Activated naive CD8-positive, alpha-beta T cell treated with anti-CD3 and anti-CD28 coated beads for 36 hours (primary cell): ENCODE measurements at places on chromosomes 13 and 19.

- no peak for DNase-seq
These were observed 634.3 kb upstream of the PCDH20 start for GRCh38 chr13:62049992-62050391.

DNA sequence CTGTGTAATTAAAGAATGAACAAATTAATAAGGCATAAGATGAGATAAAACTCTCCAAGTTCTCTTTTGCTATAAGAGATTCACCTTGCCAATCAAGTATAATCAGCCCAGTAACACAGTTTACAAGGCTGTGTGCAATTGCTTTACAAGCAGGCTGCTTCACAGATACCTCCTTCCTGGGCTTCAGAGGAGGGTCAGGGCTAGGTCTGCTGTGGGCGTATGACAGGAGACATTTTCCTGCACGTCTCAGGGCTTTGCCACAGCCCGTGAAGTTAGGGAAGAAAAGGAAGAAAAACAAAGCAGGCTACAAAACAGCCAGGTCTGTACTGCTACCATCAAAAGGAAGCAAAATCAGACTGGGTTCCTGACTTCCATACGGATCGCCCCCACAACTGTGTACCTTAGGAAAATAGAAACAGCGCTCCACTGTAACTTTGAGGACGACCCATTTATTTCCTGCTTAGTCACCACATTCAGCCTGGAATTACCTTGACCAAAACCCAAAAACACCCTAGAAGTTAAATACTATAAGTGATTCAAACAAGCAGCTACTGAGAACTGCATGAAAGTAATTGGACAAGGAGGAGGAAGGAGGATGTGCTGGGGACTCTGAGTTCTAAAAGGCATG lies 12.4 kb downstream of the EFNB2 start:
- DNase-seq: no peak

GRCh38 chr19:41241859-41242258 lies 22.3 kb upstream of the HNRNPUL1 start:
- no peak for DNase-seq

- no peak for DNase-seq
These were observed 186.3 kb downstream of the TDRD3 start for GRCh38 chr13:60583196-60583888.

DNA sequence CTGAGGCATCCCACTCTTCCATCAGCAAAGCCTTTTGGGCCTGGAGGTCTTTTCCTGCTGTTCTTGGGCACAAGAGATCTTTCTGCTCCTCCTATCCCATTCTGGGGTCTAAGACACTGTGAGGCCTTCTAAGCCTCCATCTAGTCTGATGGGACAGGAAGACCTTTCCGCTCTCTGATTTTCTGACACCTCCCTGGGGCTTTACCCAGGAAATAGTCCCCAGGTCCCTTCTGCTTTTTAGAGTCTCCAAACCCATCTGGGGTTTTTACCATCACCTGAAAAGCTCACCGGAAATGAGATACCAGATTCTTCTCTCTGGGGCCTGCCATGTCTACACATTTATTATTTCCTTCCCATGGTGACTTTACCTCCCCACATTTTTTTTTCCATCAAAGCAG lies 21.1 kb downstream of the CLEC17A start:
- no peak for DNase-seq

DNA sequence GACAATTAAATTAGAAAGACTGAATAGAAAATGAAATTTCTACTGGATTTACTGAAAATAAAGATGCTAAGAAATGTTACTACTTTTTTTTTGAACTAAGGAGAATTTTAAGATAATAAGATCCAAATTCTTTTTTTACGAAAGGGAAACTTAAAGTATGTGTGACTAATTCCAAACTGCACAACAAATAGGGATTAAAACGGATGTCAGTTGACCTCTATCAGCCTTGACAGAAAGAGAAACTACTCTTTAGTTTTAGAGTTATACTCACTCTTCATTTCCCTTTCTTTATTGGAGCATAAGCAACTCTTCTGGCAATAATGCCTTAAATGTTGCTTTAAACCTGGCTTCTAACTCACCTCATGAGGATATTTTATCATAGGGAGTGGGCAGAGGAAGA lies 273.8 kb downstream of the SLITRK6 start:
- no peak for DNase-seq

- DNase-seq: no peak
These were observed 18.9 kb upstream of the ONECUT3 start for GRCh38 chr19:1734321-1734966.

GRCh38 chr19:9735986-9736385 lies 32.6 kb downstream of the ZNF846 start:
- no peak for DNase-seq

GRCh38 chr19:41604831-41605230 lies 22.0 kb downstream of the CEACAM4 start:
- no peak for DNase-seq

GRCh38 chr13:59677966-59678814 lies 485.5 kb downstream of the DIAPH3 start:
- DNase-seq: no peak

DNA sequence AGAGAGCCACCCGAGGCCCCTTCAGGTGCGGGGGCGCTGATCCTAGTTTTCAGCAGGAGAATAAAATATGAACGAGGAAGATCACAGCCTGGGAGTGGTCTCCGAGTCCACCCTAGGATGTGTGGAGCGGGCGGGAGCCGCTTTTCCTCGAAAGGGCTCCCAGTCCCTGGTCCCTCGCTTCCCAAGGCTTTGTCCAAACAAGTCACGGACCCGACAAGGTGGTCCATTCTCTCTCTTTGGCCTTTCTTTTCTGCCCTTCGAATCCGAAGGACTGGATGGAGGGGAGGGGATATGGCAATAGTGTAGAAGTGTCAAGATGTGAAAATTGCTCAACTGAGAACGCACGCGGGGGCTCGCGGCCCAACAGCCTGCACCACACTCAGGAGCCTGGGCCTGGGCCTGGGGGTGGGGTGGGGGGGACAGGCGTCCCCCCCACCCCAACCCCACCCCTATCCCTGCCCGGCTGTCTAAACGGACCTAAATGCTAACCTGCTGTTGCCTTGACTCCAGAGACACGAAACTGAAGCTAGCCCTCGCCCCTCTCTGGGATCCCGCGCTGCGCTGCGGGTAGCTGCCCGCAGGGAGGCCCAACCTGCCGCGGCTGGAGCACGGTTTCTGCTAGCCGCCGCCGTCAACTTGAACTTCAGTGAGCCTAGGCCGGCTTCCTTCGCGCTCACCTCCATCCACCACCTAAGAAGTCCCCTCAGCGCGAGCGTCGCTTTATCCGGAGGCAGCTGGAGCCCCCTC lies 7.1 kb downstream of the ZIC2 start:
- DNase-seq: no peak

DNA sequence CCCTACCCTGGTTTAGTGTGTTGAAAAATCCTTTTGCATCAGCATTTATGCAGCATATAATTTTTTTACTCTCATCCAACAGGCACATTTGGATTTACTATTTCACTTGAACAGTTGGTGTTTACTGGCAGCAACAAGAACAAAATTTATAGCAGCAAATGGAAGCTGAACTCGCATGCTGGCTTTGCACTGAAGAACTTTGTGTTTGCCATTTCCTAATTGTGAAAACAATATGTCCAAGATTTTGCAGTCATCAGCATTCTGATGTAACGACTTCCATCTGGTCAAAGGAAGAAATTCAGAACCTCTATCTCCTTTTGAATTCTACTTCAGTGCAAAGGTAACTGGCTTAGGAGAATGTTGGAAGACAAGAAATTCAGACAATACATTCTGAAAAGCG lies 131.0 kb downstream of the DLEU7 start:
- no peak for DNase-seq

DNA sequence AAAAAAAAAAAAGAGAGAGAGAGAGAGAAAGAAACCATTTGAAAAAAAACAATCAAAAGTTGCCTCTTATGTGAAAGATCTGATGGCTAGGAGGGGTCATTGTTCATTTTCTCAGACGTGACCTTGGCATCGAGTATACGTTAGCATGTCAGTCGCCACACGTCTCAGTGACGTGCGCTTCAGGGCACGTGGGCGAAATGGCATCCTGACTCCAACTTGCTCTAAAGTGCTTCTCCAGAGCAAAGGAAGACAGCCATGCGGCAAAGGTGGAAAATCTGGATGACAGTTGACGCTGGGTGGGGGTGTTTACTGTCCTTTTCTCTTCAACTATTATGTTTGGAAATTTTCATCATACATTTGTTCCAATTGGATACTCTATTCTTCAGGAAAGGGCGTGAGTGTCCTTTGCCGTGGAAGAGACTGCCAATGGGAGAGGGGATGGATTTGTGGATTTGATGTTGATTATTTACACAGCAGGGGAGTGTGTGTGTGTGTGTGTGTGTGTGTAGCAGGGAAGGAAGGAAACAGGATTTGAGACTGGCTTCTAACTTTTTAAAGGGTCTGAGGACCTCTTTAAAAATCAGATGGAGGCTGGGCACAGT lies 25.0 kb downstream of the KLF2 start:
- DNase-seq: no peak

DNA sequence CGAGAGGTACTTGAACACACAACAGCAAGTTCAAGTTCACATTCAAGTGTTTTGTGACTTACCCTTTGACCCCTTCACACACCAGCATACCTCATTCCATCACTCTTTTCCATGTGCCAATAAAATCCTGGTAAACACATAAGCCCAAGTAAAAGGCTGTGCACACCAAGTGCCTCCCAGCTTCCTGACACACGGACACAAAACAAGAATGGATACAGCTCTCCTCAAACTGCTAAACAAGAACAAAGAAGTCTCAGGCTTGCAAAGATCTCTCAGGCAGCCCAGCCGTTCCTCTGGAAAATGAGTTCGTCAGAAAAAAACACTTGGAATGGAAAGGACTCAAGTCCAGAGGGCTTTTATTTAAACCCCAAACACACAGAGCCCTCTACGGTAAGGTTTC lies 83.7 kb downstream of the NUFIP1 start:
- DNase-seq: no peak

- no peak for DNase-seq
These were observed 31.2 kb upstream of the KL start for GRCh38 chr13:32984857-32985626.

DNA sequence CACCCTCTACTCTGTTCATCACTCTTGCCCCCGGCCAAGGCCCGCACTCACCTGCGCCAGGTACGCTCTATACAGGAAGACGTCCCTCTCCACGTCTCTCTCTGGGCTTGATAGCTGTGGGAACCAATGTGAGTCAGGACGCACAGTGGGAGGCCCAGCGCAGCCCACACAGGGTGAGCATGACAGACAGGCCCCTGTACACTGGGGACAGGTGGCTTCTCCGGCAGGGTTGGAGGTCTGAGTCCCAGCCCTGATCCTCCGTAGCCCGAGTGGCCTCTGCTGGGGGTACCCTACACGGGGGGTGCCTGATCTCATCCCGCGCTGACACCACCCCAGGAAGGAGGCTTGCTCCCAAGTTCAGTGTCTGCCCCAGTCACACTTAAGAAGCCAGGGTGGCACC lies 6.3 kb downstream of the COPE start:
- DNase-seq: no peak

DNA sequence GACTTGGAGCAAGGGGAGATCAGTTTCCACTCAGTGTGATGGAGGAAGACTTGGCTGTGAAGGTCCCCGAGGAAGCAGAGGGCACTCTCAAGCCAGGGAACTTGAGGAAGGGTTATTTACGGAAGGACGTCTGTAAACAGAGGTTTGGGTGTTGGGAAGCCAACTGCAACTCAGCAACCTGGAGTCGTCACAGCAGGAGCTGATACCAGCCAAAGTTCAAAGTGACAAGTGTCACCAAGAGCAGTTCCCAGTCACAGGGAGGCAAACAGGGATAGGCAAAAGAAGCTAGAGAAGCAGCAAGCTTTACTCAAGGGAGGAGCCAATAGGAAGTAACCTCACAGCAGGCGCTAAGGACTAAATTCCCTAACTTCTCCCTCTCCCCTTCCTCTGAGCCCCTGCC lies 205.5 kb downstream of the EFNB2 start:
- no peak for DNase-seq

DNA sequence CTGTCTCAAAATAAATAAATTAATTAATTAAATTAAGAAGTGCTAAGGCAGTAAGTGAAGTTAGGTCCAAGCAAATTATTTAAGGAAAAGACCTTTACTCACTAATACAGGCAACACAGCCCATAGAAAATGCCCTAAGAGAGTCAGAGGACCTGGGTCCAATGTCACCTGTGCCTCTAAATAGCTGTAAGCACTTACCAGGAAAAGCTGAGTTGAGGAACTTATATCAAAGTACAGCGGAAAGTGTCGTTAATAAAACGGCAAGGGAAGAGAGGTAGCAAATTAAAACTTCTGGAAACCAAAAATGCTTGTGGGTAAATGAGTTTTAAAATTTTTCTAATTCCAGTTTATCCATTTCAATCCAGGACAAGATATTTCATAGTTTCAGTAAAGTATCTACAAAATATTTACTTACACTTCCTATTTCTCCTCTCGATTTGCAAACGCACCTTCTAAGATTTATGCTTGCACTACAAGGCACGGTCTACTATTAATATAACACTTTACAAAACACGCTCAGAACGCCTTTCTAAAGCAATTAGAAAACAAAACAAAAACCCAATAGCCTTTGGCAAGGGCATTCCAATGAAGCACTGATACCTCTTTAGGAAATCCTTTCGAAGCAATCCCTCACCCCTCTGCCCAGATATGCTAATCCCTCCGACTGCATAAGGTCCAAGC lies 963 bp downstream of the VPS36 start:
- DNase-seq: no peak

- no peak for DNase-seq
These were observed 4.1 kb upstream of the ICAM3 start for GRCh38 chr19:10343495-10343894.

DNA sequence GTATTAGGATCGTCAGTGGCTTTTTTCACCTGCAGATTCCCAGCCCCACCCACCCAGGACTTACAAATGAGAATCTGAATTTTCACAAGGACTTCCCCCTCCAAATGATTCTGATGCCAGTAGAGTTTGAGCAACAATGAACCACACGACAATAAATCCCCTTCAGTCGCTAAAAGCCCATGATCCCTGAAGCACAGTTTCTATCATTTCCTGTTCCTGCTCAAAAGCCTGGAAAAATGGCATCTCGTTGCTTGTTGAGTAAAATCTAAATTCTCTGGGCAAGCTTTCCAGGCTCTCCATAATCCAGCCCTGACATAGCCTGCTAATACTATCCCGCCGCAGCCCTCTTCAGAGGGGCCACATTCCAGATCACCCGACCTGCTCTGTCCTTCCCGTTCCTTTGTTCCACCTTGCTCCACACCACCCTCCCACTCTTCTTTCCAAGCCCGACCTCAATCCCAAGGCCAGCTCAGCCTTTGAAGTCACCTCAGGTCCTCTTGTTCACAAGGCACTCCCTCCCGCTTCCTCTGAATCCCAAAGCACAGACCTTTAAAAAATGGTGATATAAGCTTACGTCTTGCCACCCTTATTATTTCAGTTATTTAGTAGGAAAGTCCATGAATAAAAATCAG lies 67.9 kb downstream of the NUFIP1 start:
- DNase-seq: no peak

DNA sequence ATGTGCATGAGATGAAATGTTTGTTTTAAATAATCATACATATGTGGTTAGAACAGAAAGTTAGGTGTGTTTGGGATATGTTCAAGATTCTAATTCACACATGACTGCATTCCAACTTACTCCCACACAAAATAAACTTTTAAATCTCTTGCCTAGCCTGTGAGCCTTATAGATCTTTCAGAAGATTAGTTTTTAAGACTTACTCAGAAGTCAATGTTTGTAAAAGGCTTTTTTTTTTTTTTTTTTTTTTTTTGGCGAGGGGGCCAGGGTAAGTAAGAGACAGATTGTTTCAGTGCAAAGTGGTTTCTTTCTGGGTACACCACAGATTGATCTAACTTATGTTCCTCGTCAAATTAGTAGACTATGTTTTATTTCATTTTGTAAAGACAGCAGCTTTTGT lies 39.1 kb downstream of the GPR180 start:
- no peak for DNase-seq
